ENCODE measurements at places on chromosomes 5 and 9.

GRCh38 chr5:107826311-107827000, 155.7 kb upstream of the EFNA5 start:
- no peak for DNase-seq

DNA sequence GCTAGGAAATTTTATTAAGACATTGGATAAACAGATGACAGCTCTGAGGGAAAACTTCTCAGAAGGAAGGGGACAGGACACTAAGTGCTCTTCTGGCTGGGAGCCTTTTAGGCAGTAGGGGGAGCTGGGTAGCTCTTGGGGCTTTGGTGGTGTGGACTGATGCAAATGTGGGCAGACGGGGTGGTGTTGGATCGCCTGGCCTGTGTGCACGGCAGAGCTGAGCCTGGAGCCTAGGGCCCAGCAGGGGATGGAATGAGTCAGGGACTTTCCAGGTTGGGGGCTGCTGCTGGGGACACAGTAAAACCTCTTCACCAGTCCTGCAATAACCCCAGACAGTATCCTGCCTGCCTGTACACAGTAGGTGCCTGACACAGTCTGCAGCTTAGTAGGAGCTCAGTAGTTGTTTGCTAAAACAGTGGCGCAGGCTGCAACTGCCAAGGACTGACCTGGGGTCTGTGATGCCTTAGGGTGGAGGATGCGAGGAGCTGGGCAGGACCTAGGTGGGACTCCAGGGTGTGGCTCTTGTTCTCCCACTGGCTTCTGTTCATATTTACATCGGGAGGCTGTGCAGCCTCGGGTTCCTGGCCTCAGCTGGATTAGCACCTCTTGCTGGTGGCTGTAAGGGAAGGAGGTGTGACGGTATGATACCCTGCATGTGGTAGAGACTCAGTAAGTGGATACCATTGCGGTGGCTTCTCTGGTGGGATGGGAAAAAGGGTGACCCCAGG, 83.8 kb downstream of the DAB2IP start:
- peak; percentile 52 for DNase-seq

DNA sequence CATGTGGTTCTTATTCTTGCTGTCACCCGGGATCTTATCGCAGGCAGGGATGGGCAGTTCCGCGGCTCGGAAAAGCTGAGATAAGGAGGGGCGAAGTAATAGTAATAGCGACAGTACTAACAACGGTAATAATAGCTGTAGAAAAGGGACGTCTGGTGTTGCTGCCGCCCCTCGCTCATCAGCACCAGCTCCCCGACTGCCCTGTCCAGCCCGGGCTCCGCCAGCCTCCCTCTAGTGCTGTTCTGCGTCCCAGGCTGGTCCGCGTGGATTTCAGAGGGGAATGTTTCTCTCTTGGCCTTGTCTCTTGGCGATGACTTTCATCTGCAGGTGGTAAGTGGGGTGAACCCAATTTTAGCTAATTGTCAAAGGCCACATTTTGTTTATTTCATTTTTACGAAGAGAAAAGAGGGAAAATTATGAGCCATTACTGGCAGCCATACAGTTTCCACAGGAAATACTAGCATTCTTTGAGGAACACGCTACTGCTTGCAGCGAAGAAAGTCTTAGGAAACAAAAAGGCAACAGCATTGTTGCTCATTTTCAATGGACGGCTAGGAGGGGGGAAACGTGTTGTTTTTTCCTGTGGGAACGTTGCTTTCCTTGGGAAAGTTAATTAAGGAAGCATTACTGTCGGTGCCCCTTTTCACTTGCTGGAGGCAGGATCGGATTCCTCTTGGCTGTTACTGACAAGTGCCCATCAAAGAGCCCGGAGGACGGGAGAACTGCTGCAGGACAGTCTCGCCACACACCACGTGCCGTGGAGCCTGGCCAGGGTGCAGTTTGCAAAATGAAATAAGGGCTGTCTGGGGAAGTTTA, 762 bp downstream of the SNCAIP start:
- DNase-seq = no peak

GRCh38 chr5:115166744-115167393, 2.8 kb downstream of the TRIM36 start:
- no peak for DNase-seq

- no peak for DNase-seq
Measured at GRCh38 chr9:127179633-127180441, 57.4 kb upstream of the ANGPTL2 start.

DNA sequence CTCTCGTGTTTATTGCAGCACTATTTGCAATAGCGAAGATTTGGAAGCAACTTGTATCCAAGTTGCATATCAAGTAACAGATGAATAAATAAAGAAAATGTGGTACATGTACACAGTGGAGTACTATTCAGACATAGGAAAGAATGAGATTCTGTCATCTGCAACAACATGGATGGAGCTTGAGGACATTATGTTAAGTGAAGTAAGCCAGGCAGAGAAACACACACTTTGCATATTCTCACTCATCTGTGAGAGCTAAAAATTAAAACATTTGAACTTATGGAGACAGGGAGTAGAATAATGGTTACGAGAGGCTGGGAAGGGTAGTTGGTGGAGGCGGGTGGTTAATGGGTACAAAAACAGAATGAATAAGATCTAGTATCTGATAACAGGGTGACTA, 56.3 kb downstream of the COX7C start:
- DNase-seq = no peak

DNA sequence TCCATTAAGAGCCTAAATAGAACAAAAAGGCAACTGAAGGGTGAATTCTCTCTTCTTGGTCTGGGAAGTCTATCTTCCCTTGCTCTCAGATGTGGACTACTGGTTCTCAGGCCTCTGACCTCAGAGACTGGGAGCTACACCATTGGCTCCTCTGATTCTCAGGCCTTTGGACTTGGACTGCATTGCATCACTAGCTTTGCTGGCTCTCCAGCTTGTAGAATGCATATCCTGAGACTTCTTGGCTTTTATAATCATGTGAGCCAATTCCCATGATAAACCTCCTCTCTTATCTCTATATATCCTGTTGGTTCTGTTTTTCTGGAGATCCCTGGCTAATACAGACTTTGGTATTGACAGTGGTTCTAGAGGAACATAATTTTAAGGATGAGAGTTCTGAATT, 89.8 kb downstream of the PSAT1 start:
- DNase-seq = no peak

- no peak for DNase-seq
Measured at GRCh38 chr5:63145167-63145566, 566.5 kb downstream of the LRRC70 start.

DNA sequence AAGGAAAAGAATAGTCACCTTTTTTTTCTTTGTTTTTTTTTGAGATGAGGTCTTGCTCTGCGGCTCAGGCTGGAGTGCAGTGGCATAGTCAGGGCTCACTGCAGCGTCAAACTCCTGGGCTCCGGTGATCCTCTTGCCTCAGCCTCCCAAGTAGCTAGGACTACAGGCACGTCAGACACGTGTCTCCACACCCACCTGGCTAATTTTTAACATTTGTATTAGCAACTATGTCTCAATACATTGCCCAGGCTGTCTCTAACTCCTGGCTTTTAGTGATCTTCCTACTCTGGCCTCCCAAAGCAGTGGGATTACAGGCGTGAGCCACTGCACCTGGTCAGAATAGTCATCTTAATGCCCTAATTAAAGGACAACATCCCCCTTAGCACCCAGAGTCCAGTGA, 54.4 kb upstream of the CTSL start:
- DNase-seq = no peak

GRCh38 chr5:74352256-74352655, 288.3 kb downstream of the ENC1 start:
- no peak for DNase-seq

DNA sequence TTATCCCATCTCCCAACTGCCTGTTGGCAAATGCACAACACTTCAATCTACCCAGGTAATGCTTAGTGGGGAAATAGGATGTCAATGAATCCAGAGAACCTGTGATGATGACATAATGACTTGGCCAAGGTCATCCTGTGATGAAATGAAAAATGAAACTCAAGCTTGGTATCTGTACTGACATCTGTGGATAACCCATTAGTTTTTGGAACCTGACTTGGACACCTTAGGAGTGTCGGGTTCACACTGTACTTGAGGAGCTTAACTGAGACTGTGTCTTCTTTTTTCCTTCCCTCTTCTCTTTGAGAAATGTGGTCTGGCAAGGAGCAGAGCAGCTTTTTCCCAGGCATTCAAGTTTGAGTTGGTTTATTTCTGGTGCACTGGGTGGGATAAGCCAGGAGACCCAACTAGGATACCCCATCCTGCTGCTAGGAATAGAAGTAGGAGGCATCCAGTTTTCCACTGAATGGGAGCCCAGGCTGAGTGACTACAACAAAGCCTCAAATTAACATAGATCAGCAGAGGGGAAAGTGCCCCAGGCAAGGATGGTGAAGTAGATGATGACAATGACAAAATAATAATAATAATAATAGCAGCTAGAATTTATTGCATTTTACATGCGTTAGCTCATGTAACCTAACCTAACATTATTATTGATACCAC, 72.1 kb downstream of the ADRB2 start:
- no peak for DNase-seq

DNA sequence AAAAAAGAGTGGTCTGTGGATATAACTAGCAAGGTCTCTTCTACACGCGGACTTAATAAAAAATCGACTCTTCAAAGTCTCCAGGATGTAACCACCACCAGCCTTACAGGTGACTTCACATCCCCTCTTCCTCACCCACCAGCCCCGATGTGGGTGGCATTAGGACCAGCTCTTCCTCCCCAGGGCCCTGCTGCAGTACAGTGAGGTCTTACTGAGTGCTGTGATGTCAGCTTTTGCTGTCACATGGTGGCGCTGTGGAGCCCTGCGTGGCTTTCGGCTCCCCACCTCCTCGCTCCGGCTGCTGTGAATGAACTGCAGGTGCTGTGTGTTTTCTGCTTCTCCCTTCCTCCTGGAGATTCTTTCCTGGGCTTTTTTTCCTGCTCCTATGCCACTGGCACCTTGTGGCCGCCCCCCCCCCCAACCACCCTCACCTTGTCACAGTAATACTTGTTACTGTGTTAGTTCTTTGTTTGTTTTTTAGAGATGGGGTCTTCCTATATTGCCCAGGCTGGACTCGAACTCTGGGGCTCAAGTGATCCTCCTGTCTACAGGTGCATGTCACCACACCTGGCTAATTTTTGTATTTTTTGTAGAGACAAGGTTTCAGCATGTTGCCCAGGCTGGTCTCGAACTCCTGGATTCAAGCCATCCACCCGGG, 15.8 kb upstream of the RAPGEF1 start:
- peak; percentile 84 for DNase-seq

DNA sequence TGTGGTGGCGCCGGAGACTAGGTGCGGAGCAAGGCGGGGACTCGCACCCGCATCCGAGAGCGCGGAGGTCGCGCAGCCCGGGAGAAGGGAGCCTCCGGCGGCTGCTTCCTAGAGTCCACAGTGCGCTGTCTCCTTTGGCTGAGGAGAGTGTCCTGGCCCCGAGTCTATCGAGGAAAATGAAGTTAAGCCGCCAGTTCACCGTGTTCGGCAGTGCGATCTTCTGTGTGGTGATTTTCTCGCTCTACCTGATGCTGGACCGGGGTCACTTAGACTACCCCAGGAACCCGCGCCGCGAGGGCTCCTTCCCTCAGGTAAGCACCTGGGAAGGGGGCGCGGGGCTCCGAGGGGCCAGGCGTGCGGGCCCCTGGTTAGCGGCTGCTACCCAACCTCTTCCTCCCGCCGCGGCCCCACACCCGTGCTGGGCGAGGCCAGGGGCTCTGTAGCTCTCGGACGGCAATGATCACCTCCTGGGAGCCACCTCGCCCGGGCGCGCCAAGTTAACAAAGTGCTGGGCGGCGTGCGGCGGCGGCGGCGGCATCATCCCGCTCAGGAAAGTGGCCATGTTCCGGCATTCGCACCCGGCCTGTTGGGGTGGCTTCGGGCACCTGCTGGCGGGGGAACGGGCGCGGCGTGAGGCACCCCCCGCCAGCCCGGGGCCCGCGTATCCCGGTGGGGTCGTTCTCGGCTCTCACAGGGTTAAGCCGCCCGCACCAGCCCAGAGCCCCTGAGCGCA, 681 bp downstream of the MAN2A1 start:
- DNase-seq = no peak

Data from iPS DF 6.9 (cell line).